Lower leg skin (tissue), 4 donors: ENCODE measurements at places on chromosomes 6 and 20. TPM values are rescaled to one million over a fixed set of nuclear protein-coding genes. Genes with fewer than 3 reads are reported as not detected.

- DNase-seq, result no peak
Measured at GRCh38 chr20:20491784-20492264, 123.9 kb downstream of the INSM1 start.

DNA sequence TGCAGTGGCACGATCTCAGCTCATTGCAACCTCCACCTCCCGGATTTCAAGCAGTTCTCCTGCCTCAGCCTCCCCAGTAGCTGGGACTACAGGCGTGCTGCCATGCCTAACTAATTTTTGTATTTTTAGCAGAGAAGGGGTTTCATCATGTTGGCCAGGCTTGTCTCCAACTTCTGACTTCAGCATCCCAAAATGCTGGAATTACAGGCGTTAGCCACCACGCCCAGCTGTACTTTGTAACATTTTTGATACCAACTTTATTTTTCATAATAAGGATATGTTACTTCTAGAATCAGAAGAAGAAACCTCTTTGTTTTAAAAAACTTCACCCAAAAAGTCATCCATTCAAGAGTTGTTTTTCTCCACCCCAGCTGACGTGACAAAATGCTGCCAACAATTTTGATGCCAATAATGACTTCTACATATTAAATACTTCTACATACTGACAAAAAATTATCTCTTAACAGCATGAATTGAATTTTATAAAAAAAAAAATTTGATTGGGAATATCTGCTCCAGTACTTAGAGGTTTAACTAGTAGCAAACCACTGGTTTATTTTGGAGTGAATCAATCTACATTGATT lies 22.5 kb upstream of the PRIM2 start:
- DNase-seq, result peak; percentile 85

ADAT2 gene
- 2.2 TPM for total RNA-seq

- no peak for DNase-seq
Measured at GRCh38 chr6:139137706-139138105, 2.8 kb downstream of the HECA start.

DNA sequence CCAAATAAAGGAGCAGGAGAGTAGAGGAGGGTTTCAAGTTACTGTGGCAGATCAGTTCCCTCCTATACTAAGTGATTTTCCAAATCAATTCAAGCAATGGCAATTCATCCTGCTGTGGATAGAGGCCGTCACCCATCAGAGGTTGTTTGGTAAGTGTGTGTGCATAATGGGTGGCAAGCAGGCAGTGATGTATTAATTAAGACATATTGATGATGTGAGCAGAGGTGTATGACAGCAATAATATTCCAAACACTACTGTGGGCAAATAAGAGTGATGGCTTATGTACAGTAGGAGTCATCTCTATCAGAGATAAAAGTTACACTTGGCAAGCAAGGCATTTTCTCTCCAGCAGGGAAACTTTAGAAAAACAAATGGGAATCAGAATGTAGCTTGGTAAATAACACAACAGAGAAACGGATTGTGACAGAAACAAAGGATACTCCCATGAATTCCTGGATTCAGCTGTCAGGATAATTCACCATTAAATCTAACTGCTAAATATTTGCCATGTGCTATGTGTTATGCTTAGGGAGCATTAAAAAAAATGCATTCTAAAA lies 196.3 kb downstream of the KHDC1L start:
- DNase-seq, result no peak

DNA sequence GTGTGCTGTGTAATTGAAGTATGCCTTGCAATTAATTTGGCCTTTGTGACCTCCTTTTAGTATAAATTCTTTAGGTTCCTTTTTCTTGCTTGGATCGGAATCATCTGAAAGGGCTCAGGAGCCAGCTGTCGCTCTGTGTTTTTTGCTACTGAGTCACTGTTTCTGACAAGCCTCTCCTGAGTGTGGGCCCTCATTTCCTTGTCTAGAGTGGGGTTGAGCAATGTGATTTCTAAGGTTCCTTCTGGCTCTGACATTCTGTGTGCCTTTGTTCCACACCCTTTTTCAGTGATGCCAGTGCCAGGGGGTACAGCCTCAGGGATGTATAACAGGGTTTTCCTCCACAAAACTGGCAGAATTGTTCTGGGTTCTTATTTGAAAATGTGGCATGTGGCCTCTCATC lies 26.5 kb downstream of the DAAM2 start:
- no peak for DNase-seq

- no peak for DNase-seq
Measured at GRCh38 chr20:7708782-7709181, 231.5 kb downstream of the HAO1 start.

- DNase-seq, result no peak
Measured at GRCh38 chr6:54307439-54307910, 766 bp upstream of the TINAG start.

DNA sequence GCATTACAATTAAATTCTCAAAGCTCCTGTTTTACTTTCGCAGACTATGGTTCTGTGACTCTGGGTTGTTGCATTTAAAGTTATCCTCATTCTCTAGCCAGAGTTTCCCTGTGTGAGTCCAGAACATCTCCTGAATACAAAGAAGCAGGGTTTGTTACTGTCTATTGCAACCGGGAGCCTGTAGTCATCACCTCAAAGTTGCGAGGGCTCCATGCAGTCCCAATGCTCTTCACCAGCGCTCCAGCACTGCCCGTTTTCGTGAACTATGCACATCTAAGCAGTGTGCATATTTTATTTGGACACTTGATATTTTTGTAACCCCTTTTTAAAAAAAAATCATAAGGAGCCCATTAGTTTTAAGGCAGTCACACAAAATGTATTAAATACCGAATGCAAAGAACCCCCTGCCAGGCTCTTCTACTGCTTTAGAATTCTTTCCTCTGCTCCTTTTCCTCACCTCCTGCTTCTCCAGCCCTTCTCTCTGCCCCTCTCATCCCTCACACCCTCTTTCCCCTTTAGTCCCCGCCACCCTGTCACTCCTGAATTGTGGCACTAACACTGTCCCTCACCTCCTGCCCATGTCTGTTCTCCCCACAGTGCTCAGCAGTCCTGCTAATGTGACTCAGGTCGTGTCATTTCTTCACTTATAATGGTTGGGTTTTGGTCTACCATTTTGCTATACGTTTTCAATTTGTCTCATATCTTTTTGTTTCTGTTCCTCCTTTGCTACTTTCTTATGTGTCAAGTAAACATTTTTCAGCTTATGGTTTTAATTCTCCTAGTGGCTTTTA lies 1.1 kb upstream of the HLA-C start:
- DNase-seq, result no peak

OPRM1 gene
- not detected for total RNA-seq

MYLK4 gene
- 0.97 TPM for total RNA-seq
